Fibroblast of lung (primary cell): ENCODE measurements at places on chromosomes 7 and 10. TPM values are rescaled to one million over a fixed set of nuclear protein-coding genes. Genes with fewer than 3 reads are reported as not detected.

ANK3 gene
- 0.50 and 1.3 TPM in 2 replicates for total RNA-seq

GRCh38 chr10:32982911-32983909, 25.2 kb upstream of the ITGB1 start:
- no peaks in the 10 kb centered on the region for H3K27me3 ChIP-seq
- H3K4me1 ChIP-seq = peaks cover 41% of the 10 kb centered on the region
- DNase-seq = peak; percentile 98
- no peaks in the 10 kb centered on the region for H3K36me3 ChIP-seq

DNA sequence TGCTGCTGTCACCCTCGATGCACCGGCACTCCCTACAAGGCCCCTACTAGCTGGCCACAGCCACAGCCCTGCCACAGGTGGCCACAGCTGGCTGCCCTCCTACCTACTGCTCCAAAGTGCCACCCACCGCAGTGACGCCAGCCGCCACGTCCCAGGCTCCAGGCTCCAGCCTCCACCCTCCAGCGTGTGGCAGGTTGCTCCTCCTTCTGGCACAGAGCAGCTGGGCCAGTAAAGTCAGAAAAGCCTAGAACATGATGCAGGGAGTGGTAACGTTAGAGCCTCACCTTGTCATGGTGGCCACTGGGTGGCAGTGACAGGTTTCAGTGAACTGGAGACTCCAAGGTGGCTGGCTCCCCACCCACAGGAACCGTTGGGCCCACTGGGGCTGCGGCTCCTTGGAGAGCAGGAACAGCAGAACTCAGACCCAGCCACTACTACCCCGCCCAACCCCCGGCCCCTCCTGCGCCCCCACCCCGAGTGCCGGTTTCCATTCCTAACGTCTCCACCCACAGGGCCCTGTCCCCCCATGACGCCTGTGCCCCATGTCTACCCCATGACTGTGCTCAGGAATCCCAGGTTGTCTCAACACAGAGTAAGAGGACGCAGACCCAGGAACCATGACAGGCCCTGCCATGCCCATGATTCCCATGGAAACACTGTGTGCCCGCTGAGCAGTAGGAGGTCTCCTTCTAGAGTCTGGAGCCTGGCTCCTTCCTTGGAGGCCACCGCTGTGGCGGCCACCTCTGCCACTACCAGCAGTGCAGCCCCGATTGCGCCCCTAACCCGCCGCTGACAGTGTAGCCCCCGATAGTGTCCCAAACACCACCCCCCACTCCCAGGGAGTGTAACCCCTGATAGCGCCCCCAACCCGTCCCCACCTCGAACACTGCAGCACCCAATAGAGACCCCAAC, 52.3 kb upstream of the ZNF33B start:
- DNase-seq = no peak
- no peaks in the 10 kb centered on the region for H3K27me3 ChIP-seq
- no peaks in the 10 kb centered on the region for H3K4me1 ChIP-seq
- H3K4me3 ChIP-seq = no peak overlapping the region
- H3K36me3 ChIP-seq = no peaks in the 10 kb centered on the region

DNA sequence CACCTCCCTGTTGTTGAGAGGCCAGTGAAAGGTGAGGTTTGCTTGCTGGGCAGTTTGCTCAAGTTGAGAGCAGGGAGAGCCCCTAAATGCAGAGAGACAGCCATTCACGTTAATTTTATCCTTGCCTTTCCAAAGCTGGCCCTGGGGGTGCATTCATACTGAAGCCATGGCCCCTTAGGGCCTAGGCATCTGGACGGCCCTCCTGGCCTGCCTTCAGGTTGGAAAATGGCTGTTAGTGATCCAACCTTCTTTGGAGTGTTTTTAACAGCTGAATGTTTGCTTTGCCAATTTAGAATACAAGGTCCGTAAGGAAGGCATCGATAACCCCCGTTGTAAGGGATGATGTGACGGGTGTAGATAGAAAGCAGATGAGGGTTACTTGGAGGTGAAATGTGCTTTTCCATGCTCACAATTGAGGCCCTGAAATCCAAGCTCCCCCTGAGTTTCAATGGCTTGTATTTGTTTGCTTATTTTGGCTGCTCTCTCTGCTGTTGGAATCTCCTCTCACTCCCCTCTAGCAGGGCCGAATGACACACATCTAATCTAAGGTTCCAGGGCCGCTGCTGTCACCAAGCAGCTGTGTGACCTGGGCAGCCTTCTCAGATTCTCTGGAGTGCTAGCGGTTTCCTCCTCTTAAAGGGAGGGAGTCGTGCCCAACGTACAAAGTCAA, 171.6 kb upstream of the MKI67 start:
- no peak for DNase-seq
- H3K4me1 ChIP-seq = no peaks in the 10 kb centered on the region
- no peaks in the 10 kb centered on the region for H3K27me3 ChIP-seq
- no peak overlapping the region for H3K27ac ChIP-seq
- no peak overlapping the region for H3K4me3 ChIP-seq
- no peaks in the 10 kb centered on the region for H3K36me3 ChIP-seq

DNA sequence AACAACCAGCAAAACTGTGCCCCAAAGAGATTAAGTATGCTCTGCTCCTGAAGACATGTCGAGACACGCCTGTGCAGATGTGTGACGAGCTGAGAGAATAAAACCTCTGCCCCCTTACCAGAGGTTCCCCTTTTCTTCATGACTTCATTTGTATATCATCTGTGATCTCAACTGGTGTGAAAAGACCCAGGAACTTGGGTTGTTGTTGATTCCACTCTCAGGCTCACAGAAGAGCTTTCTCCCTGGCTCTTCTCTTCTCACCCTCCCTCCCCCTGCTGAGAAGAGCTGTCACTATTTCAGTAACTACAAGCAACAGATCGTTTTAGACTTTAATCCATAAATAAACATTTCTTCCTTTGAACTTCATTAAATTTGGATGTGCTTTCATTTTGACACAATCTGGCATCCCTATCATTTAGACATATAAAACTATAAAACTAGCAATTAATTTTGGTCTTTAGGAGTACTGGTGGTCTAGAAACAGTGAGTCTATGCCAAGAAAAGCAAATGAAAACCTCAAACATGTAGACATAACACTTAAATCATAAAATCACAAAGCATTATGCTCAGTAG, 179.3 kb upstream of the FZD8 start:
- DNase-seq = peak; percentile 51
- no peak overlapping the region for H3K4me3 ChIP-seq
- H3K27ac ChIP-seq = no peak overlapping the region
- no peaks in the 10 kb centered on the region for H3K36me3 ChIP-seq
- H3K27me3 ChIP-seq = no peaks in the 10 kb centered on the region

DNA sequence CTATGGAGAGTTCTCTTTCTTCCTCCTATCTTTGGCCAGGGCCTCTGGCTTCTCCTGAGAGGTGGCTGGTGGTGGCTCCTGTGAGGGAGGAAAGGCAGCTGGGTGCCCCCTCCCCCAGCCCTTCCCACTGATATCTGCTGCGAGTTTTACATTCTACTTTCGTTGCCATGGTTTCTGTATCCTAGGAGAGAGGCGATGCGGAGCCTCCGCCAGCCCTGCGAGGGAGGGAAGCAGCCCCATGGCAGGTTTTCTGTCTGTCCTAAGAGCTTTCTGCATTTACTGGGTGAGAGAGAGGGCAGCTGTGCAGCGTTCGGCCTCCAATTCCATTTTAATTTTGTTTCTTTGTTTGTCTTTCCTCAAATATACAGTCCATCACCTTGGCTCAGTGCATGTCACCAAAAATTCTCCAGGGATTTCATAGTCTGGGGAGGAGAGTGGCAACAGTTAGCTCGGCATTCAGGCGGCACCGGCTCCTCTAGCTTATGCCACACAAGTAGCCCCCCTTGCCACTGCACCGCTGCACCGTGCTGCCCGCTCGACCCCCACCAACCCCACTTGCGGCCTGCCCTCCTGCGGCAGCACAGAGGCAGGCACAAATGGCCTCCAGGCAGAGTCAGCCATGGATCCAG, 20.4 kb downstream of the DNAJB12 start:
- peaks cover 36% of the 10 kb centered on the region for H3K4me1 ChIP-seq
- H3K27me3 ChIP-seq = no peaks in the 10 kb centered on the region
- H3K4me3 ChIP-seq = no peak overlapping the region

- H3K4me3 ChIP-seq = no peak overlapping the region
- H3K4me1 ChIP-seq = no peaks in the 10 kb centered on the region
- no peaks in the 10 kb centered on the region for H3K27me3 ChIP-seq
These were observed 926.4 kb downstream of the LRMDA start for GRCh38 chr10:76357726-76358415.

DNA sequence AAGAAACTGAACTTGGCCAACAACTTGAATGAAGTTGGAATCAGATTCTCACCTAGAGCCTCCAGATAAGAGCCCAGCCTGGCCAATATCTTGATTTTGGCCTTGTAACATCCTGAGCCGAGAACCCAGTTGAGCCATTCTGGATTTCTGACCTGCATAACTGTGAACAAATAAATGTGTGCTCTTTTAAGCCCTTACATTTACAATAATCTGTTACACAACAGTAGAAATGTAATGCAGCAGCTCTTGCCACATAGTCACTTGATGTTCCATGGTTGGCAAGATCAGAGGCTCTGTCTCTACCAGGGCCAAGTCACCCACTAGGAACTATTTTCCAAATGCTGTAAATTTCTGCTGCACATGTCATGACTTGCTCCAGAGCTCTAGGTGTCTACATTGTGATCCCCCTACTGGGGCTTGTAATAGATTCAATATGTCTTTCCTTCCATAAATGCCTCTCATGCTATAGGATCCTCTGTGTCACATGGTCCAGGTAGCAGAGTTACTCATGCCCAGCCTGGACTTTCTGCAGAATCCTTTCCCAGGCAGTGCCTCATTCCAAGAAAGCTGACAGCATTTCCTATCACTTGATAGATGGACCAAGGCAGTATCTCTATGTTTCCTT, 11.4 kb upstream of the RBM20 start:
- no peak overlapping the region for H3K27ac ChIP-seq
- H3K27me3 ChIP-seq = peaks cover 2% of the 10 kb centered on the region
- no peak for DNase-seq
- no peak overlapping the region for H3K4me3 ChIP-seq
- H3K36me3 ChIP-seq = no peaks in the 10 kb centered on the region

DNA sequence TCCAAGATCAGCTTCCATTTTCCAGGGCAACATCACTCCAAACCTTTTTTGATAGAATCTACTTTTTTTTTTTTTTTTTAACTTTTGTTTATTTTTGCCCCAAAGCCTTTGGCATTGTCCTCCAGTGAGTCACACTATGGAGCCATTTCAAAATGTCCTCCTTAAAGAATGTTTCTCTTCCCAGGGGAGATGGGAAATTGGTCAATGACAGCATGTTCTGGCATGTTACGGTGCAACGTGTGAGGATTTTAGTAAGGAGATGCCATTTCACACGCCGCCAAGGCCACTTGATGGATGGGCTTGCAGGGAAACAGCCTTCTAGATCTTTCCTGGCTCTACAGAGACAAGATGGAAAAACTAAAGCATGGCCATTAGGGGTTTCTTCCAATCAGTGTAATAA, 30.7 kb upstream of the TRIL start:
- H3K4me3 ChIP-seq = no peak overlapping the region
- peak overlapping the region; percentile 30 for H3K27ac ChIP-seq
- H3K27me3 ChIP-seq = no peaks in the 10 kb centered on the region
- peaks cover 11% of the 10 kb centered on the region for H3K4me1 ChIP-seq
- no peaks in the 10 kb centered on the region for H3K36me3 ChIP-seq
- peak; percentile 98 for DNase-seq
